AG09309 (cell line): ENCODE measurements at places on chromosomes 4 and X.

GRCh38 chr4:55103224-55103623 is 22.2 kb downstream of the KDR start:
- DNase-seq = no peak

DNA sequence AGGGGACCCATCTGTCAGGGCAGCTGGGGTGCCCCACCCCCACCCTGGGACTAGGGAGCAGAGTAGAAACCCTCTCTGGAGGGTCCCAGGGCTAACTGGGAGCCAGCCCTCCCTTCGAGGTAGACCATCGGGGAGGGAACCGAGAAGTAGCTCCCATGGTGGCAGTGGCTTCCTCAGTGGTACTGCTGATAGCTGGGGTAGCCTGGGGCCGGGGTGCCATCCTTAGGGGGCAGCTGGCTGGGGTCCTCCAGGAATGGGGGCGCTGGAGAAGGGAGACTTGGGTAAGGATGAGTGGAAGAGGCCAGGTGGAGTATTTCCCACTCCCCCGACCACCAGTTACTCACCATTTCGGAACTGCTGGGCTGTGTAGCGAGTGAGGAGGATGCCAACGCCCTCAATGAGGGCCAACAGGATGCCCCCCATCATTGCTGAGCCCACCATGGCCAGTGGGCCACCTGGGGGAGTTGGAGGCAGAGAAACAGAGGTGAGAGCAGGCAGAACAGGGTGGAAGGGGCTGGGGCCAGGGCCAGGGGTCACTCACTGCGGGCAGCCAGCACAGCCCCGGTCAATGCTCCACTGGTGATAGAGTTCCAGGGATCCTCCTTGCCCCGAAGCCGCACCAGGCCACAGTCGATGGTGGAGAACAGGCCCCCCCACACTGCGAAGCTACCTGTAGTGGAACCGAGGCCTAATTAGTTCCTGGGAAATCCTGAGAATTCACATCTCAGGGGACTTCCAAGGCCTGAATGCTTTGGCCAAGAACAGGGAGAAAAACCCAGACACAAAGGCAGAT is 3.8 kb downstream of the TIMM17B start:
- DNase-seq = no peak

DNA sequence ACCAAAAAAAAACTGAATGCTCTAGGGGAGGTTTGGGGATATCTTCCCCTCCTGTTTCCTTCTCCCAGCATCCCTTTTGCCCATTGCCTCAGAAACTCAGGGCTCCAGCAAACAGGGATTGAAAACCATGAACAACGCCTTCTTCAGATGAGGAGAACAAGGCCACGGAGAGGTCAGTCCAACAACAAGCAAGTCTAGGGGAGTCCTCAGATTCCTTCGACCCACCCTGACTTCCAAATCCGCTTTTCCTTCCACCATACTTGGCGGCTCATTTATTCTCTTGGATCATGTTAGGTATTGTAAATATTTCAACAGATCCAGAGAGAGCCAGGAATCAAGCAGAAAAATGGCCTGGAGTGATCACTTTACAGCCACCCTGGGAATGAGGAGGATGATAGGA is 21.9 kb downstream of the REELD1 start:
- no peak for DNase-seq

DNA sequence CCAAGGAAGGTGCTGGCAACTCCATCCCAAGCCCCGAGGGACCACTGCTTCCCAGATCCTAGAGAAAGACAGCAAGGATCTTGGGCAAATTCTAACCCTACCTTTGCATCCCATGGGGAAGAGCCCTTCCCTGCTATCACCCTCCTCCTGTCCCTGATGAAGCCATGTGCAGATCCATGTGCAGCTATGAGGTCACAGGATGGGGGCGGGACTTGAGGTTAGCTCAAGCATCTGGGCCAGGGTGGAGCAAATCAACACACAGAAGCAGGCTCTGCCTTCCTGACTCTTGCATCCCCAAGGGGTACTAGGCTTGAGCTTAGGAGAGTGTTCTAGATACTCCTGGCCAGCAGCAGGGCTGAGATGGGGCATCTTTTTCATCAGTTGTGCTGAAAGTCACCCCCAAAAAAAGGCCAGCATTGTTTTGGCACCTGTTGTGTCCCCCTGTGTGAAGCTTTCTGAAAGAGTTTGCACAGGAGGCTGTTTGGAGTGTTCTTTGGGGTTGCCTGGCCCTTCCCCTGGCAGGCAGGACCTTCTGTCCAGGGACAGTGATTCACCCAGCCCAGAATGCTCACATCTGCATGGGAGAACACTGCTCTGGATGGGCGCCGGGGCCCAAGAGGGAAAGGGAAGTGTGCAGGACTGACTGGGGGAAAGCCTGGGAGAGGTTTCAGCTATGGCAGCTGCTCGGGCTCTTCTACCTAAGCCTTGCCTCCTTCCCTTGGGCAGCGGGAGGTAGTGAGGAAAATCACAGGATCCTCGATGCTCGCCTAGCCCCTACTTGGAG is 50.8 kb downstream of the PRPS1 start:
- no peak for DNase-seq

GRCh38 chr4:106854569-106855351 is 181.4 kb downstream of the DKK2 start:
- DNase-seq = no peak

DNA sequence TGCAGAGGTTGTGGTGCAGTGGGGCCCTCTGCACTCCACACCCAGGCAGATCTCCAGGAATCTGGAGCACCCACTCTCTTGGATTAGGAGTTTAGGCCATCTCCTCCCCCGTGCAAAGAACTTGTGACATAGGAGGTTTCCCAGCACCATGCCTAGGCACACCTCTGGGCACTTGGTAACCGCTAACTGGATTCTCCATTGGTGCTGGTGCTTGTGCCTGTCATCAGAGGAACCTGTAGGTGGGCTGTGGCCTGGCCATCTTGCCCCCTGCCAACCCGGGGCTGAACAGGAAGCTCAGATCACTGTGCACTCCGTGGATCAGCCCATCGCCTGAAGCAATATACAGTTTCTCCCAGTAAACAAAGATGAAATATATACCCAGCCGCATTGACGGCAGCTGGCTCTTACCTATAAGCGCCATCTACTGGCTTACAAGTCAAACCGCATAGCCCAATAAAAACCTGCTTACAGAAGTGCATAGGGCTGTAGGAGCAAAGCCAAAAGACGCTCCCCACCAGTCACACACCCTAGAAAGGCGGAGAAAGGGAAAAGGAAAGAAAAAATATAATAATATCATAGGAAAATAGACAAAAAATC is 19.1 kb upstream of the TEX13B start:
- DNase-seq = peak; percentile 16

- peak; percentile 99 for DNase-seq
Measured at GRCh38 chr4:7828011-7828720, 111.5 kb downstream of the AFAP1 start.

GRCh38 chr4:172721659-172722058 is 447.0 kb upstream of the GALNT7 start:
- no peak for DNase-seq
